ENCODE measurements at places on chromosomes 13 and 19.

DNA sequence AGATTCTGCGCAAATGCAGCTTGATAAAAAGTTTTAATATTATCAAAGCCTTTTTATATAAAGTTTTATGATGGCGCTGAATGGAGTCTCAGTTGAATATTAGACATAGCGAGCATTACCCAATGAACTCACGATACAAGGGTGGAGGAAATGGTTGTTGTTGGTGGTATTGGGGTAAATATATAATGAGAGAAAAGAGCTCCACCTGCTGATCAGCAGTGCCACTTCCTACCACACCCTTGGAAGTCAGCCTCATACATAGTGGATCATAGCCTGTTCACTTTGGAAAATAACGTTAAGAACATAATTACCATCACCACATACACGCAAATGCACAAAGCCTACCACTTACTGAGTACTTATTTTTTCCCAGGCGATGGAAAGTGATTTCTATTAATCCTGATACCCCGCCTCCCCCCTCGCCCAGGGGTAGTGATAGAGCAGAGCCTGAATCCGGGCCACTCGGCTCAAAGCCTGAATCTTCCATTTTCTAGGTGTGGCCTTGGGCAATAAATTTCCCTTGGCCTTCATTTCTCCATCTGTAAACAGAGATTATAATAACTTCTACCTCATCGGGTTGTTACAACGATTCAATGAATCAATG lies 358.3 kb downstream of the KLF5 start:
- peak; percentile 39 for DNase-seq

GRCh38 chr19:18173572-18174288 lies at the start of gene IFI30:
Gene IFI30 (plus strand): TSS chr19:18173813. CDS start chr19:18173842, 29 bp downstream.
- DNase-seq: peak; percentile 71

DNA sequence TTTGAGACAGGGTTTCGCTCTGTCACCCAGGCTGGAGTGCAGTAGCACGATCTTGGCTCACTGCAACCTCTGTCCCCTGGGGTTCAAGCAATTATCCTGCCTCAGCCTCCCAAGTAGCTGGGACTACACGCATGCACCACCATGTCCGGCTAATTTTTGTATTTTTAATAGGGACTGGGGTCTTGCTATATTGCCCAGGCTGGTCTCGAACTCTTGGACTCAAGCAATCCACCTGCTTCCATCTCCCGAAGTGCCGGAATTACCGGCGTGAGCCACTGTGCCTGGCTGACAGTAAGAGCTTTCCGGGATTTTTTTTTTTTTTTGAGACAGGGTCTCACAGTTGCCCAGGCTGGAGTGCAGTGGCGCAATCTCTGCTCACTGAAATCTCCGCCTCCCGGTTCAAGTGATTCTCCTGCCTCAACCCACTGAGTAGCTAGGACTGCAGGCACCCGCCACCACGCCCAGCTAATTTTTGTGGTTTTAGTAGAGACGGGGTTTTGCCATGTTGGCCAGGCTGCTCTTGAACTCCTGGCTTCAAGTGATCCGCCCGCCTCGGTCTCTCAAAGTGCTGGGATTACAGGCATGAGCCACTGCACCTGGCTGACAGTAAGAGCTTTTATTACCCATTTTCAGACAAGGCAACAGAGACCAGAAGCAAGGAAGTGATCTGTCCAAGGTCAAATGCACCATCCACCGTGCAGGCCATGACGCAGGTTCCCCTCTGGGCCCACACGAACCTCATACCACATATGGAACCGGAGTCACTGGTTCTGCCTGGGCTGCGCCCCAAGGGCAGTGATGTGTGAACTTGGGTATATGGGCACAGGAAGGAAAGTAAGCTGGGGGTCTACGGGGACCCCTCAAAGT lies 21.0 kb downstream of the RFX1 start:
- no peak for DNase-seq

DNA sequence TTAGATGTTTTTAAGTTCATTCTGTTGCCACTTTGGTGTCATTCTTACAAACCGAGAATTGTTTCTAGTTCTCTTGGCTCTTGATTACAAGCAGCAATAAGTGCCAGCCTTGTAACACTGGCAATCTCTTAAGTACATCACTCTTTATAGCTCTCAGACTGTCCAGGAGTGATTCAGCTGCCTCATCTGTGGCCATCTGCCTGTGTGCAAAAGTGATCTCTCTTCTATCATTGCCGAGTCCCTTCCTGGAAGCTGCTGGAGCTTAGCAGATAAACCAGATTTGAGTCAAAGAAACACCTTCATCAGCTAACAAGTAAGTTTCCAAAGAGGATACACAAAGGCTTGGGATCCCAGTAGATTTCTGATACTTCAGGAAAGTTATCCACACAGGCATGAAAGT lies 23.2 kb downstream of the STOML3 start:
- no peak for DNase-seq

- no peak for DNase-seq
These were observed 39.2 kb downstream of the MTMR6 start for GRCh38 chr13:25248071-25248470.

DNA sequence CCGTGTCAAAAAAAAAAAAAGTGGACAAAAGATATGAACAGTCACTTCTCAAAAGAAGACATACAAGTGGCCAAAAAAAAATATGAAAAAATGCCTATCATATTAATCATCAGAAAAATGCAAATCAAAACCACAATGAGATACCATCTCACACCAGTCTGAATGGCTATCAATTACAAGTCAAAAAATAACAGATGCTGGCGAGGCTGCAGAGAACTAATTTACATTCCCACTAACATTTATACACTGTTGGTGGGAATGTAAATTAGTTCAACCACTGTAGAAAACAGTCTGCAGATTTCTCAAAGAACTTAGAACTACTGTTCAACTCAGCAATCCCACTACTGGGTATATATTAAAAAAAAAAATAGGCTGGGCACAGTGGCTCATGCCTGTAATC lies 26.5 kb upstream of the FOXO1 start:
- DNase-seq: no peak

- DNase-seq: no peak
These were observed 166.8 kb downstream of the PDS5B start for GRCh38 chr13:32752997-32753606.

DNA sequence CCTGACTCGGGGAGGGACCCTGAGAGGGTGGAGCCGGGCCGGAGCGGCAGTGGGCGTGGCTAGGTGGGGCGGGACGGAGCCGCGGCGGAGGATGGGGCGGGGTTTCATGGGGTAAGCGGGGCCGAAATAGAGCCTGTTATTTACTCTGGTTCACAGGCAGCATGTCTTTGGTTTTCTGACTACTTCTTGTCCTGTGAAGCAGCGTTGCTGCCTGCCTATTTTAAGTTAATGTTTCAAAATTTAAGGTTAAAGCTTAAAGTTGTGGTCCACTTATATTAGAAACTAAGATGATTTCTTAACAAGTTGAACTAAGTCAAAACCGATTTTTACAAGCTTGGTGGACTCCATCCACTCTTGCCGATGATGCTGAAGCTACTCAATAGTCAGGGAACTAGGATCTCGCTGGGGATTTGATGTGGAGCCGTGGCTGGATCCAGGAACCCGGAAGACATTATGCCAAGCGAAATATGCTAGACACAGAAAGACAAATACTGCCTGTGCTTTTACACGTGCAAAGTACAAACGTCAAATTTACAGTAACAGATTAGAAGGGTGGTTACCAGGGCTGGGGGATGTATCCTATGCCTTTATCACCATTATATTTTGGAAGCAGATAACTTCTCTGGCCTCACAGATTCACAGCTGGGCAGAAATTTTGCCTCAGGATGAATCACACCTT lies 433 bp upstream of the ZNF616 start:
- no peak for DNase-seq

GRCh38 chr13:41056194-41056593 lies 5.1 kb upstream of the WBP4 start:
- DNase-seq: no peak

GRCh38 chr13:92991692-92992091 lies 234.9 kb upstream of the GPC6 start:
- no peak for DNase-seq

- DNase-seq: no peak
These were observed 14.4 kb downstream of the RNASEH2B start for GRCh38 chr13:50924025-50924424.

GRCh38 chr19:56720281-56720680 lies 48.7 kb upstream of the ZNF835 start:
- DNase-seq: no peak

DNA sequence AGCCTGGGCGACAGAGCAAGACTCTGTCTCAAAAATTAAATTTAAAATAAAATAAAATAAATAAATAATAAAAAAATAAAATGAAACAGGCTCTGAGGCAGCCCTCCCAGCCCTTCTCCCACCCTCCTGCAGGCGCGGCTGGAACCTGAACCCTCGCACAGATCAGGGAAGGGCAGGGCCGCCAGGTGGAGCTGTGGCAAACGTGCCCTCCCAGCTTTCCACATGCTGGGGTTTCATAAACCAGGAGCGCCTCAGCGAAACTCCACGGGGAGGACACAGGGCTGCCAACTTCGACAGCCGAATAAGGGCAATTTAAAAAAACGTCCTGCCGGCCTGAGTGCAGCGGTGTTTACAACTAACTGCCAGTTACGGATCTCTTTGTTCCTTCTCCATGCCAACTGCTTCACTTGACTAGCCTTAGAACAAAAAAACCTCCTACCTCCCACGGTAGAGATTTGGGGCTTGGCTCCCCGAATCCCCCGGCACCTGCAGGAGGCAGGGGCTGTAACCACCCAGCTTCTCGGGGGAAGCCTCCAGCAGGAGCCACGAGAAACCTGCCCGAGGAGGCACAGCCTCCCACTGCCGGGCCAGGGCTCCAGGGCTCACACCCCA lies 15.9 kb downstream of the ZNF787 start:
- DNase-seq: peak; percentile 63

- DNase-seq: no peak
These were observed 1.1 kb downstream of the MIER2 start for GRCh38 chr19:343451-343931.

GRCh38 chr13:67554286-67554685 lies 324.1 kb upstream of the PCDH9 start:
- no peak for DNase-seq

DNA sequence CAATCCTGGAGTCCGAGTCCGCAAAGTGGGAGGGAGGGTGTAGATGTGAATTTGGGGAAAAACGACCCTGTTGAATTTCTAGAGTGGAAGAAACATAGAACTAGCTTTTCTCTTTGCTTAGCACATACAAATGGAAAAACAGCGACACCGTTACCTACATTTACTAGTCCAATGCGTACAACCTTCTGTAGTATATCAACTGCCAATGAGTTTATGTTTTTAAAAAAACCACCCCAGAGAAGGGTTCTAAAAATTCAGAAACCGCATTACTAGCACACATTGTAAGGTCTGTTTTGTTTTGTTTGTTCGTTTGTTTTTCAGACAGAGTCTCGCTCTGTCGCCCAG lies 332 bp upstream of the SUPT20H start:
- no peak for DNase-seq

DNA sequence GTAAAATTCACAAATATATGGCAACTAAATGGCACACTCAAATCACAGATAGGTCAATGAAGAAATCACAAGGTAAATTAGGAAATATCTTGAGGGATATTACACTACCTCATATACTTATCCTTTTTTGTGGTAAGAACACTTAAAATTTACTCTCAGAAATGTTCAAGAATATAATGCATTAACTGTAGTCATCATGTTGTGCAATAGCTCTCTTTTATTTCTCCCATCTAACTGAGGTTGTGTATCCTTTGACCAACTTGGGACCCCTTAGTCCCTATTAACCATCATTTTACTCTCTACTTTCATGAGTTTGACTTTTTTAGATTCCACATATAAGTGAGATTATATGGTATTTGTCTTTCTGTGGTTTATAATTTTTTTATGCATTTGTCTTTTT lies 52.6 kb downstream of the WTIP start:
- DNase-seq: no peak

GRCh38 chr19:54209058-54209810 lies 8.6 kb downstream of the RPS9 start:
- DNase-seq: no peak

- DNase-seq: no peak
These were observed 54.0 kb upstream of the MYO16 start for GRCh38 chr13:108575430-108575829.

DNA sequence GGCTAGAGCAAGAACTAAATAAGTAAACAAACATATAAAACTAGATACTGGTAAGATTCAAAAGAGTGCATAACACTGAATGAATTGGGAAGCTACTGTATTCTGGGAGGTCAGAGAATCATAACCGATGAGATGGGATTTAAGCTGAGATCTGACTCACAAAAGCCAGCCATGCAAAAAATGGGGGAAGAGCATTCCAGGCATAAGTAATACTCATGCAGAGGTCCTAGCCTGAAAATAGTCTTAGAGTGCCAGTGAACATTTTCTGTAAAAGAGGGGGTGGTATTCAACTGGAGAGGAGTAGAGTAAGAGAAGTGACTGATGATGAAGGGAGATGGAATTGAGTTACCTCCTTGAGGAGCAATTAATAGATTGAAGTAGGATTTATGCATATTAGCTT lies 872.0 kb upstream of the GPC6 start:
- no peak for DNase-seq

GRCh38 chr13:42259515-42259914 lies 12.4 kb upstream of the AKAP11 start:
- DNase-seq: no peak

- peak; percentile 67 for DNase-seq
These were observed 21.6 kb downstream of the FAM124A start for GRCh38 chr13:51243832-51244231.

GRCh38 chr19:2333027-2333806 lies 4.7 kb downstream of the SPPL2B start:
- no peak for DNase-seq

- DNase-seq: no peak
These were observed 331.5 kb downstream of the ZNF536 start for GRCh38 chr19:30703645-30704044.

DNA sequence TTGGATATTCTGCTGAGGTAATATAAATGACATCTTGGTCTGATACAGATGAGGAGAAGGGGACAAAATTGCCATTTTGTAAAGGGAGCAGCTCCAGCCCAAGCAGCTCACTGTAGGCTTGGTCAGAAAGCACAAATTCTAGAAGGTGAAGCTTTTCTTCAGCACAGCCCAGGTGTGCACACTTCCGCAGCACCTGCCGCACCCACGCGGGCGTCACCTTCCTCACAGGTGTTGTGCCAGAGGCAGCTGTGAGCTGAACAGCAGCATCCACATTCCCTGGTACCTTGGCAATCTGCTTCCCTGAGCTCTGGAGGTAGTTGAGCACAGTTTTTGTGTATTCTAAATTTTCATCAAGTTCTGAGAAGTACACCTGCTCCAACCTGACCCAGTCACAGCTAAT lies 79.0 kb downstream of the SACS start:
- DNase-seq: no peak

GRCh38 chr13:50283017-50283416 lies 267.8 kb downstream of the KCNRG start:
- DNase-seq: no peak

- no peak for DNase-seq
These were observed 645 bp upstream of the TRAPPC5 start for GRCh38 chr19:7679771-7680605.

GRCh38 chr19:54335164-54335563 lies 3.8 kb downstream of the LILRA4 start:
- no peak for DNase-seq

GRCh38 chr13:114056205-114057013 lies 76.0 kb downstream of the RASA3 start:
- no peak for DNase-seq

- DNase-seq: no peak
These were observed 7.2 kb downstream of the GAS6 start for GRCh38 chr13:113856716-113857065.

GRCh38 chr19:50833117-50833801 lies at the start of gene KLK15:
Gene KLK15 (minus strand): TSS chr19:50833574. CDS start chr19:50831492, 2,082 bp downstream.
- no peak for DNase-seq

Data from HAP-1 (cell line).